ENCODE measurements at places on chromosomes 5 and 9.

GRCh38 chr5:94503677-94504076 lies 114.7 kb downstream of the KIAA0825 start:
- no peak for DNase-seq

- no peak for DNase-seq
Measured at GRCh38 chr5:114101153-114101552, 260.7 kb upstream of the KCNN2 start.

DNA sequence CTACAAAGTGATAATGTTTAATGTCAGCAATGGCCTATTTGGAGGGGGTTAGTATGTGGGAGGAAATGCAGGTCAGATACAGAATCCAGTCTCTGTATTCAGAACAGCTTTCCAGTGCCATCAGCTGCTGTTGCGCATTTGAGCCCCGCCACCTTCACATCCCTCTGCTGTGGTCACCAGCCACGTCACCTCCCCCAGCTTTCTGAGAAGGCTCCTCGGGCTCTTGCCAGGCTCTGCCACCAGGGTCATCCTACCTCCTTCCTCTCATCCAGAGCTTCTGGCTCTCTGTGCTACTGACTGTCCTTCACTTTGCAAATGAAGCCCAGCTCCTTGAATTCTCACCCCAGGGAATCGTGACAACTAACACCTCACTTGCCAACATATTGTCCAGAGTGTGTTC lies 138.8 kb downstream of the PIK3R1 start:
- no peak for DNase-seq

DNA sequence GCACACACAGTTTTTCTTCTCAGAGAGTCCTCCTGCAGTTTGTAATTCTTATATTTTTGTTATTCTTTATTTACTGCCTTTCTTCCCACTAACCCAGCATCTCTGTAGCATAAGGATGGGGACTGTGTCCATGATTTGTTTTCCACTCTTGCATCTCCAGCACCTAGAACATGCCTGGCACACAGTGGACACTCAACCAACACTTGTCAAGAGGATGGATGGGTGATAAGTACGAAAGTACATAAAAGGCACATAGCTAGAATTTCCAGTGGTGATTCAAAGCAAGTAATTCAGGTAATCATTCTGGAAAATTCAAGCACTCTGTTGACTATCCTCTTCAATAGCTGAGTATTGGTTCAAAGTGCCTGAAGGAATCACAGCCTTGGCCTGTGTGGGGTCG lies 60.2 kb upstream of the TRIO start:
- no peak for DNase-seq

DNA sequence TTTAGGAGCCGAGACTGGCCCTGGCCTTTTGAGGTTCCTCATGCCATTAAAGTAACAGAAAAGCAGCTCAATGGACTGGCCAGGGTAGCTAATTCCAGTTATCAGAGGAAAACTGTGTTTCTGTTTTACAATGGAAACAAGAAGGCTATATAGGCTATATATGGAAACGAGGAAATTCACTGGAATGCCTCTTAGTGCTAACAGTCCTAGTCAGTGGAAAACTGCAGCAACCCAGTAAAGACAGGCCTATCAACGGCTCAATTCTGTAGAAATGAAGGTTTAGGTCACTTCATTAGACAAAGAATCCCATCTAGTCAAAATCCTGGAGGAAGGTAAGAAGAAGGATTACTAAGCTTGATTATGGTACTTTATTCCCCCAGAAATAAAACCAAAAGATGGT lies 3.2 kb upstream of the TICAM2 start:
- no peak for DNase-seq

DNA sequence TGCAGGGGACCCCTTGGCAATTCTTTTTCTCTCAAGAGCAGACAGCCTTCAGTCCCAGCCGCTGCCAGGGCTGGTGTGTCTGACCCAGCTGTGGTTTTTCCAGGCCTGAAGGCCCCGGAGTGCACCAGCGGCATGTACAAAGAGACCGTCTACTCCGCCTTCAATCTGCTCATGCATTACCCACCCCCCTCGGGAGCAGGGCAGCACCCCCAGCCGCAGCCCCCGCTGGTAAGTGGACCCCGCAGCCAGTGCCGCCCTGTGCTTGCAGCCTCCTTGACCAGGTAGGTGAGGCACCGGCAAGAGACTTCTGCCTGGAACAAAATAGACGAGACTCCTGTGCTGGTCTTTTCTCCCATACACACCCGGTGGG lies 1.3 kb downstream of the TCF7 start:
- DNase-seq: no peak

DNA sequence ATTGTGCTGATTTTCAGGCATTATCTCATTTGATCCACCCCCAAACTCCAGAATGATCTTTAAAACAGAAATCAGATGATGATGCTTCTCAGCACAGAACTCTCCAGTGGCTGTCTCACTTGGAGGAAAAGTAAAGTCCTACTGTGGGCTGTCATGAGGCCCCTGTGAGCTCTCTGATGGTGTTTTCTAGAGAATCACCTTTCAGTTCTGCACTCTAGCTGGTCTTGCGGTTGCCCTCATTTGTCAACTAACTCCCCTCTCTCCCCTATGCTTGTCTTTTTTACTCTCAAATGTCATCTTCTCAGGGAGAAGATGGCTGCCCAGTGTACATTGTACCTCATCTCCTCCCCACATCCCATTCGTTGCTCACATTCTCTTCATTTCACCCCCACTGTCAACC lies 295.8 kb downstream of the MLLT3 start:
- no peak for DNase-seq

- no peak for DNase-seq
Measured at GRCh38 chr5:53337827-53338226, 142.6 kb upstream of the FST start.

DNA sequence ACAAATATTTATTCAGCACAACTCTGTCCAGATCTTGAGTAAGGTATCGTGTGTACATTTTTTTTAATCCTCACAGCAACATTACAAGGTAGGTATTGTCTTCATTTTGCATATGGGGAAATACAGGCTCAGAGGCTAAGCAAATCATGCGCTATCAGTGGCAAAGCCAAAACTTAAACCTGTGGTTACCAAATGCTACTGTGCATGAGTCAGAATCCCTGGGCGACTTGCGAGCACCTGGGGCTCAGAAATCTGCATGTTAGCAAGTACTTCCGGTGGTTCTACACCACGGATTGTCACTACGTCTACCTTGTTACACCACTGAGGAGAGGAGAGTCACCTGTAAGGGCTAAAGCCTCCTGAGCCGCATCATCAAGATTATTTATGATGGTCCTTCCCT lies 21.3 kb downstream of the C5orf58 start:
- DNase-seq: no peak

- DNase-seq: no peak
Measured at GRCh38 chr9:123609844-123610243, 253.8 kb downstream of the CRB2 start.

GRCh38 chr5:65113771-65114170 lies 345.0 kb downstream of the CWC27 start:
- DNase-seq: no peak

DNA sequence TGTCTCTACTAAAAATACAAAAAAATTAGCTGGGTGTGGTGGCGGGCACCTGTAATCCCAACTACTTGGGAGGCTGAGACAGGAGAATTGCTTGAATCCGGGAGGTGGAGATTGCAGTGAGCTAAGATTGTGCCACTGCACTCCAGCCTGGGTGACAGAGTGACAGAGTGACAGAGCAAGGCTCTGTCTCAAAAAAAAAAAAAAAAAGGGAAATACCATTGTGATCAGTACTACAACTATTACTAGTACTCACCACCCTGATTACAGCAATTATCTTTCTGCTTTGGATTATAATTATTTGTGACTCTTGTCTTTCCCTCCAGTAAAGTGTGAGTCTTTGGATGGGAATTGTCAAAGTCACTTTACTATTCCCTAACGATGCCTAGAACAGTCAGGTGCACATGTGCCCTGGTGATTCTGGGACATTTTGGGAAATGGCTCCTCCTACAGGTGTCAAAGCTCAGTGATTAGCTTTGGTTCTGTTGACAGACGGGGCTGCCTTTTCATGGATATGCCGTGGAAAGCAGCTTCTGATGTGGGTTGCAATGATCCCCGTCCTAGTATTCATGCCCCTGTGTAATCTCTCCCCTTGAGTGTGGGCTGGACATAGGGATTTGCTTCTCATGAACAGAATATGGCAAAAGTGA lies 31.8 kb upstream of the FRRS1L start:
- DNase-seq: no peak

GRCh38 chr9:37650873-37651768 lies at the start of gene FRMPD1:
Gene FRMPD1, plus strand, starts transcription at chr9:37650954. Its CDS starts 41,688 bp downstream, at chr9:37692642.
- no peak for DNase-seq

GRCh38 chr5:128498844-128499455 lies 39.1 kb downstream of the FBN2 start:
- no peak for DNase-seq

- DNase-seq: no peak
Measured at GRCh38 chr5:106311230-106311915, 1359.4 kb downstream of the EFNA5 start.

- peak; percentile 61 for DNase-seq
Measured at GRCh38 chr5:638501-639252, 26.5 kb downstream of the CEP72 start.

GRCh38 chr9:31089549-31090221 lies 1294.8 kb upstream of the ACO1 start:
- no peak for DNase-seq

GRCh38 chr5:88304356-88304755 lies 35.7 kb upstream of the TMEM161B start:
- DNase-seq: no peak

DNA sequence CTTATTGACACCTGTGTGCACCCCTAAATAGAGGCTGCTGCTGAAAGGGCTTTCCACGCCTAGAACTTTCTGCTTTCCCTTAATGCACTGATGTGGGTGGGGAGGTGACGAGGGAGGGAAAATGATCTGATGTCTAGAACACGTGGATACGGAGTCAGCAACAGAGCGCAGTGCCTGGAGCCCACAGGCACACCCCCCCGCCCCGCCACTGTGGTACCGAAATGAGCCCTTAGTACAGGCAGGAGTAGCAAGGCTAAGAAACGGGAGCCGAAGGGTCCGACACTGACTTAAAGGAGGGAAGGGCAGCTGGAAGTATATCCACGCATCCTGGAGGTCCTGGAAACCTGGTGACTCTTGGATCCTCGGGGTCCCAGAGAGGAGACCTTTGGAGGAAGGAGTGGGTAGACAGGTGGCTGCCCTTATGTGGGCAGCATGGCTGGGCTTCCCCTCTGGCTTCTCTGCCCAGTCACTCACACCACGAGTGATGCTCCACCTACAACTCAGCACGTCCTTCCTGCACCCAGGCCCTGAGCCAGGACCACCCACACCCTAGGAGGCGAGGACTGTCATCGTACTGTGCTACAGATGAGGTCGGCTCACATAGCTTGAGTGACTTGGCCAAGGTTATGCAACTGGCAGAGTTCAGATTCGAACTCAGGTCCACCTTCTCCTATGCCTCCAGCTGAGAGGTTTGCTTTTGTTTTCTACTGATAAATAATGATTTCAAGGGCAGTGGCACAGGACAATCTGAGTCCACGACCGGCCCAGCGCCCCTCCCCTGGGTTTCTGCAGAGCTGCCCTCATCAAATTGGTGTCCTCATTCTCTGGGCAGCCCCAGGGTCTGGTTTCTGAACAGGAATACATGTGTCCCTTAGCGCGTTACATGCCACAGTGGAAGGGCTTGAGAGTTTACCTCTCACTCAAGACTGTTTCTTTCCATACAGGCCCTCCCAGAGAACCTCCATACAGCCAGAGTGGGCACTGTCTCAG lies 4.7 kb upstream of the VAV2 start:
- peak; percentile 32 for DNase-seq

All from posterior vena cava (tissue), 2 donors.